ENCODE measurements at places on chromosomes 1 and 21.
A peak's percentile ranks its signal among the peaks of the same experiment; 100 is the strongest.

- H3K4me1 ChIP-seq = no peaks in the 10 kb centered on the region
- H3K36me3 ChIP-seq = no peaks in the 10 kb centered on the region
- no peaks in the 10 kb centered on the region for H3K27me3 ChIP-seq
- H3K4me3 ChIP-seq = no peak overlapping the region
- DNase-seq = no peak
These were observed 113.4 kb downstream of the HLX start for GRCh38 chr1:220992705-220993052.

GRCh38 chr1:21439721-21440629, at the start of gene NBPF3:
Gene NBPF3, plus strand, starts transcription at chr1:21440137. Its CDS starts 4,950 bp downstream, at chr1:21445087.
- H3K27ac ChIP-seq = peak within 1 kb of the TSS; percentile 92
- peak; percentile 78 for DNase-seq
- H3K36me3 ChIP-seq = peaks cover 3% of the 10 kb centered on the region

DNA sequence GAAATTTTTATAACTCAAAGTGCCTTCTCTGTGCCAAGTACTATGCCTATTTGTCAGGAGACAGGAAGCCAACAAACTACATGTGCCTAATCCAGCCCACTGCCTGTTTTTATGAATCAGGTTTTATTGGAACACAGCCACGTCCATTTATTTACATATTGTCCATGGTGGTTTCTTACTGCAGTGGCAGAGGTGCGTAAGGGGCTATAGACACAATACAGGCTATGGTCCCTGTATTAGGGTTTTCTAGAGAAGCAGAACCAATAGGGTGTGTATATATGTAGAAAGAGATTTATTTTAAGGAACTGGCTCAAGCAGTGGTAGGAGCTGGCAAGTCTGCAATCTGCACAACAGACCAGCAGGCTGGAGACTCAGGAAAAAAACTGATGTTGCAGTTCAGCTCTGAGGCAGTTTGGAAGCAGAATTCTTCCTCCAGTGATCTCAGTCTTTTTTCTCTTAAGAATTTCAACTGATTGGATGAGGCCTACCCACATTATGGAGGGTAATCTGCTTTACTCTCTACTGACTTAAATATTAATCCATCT, 15.4 kb downstream of the PPIE start:
- peaks cover 4% of the 10 kb centered on the region for H3K36me3 ChIP-seq
- DNase-seq = no peak
- H3K27me3 ChIP-seq = no peaks in the 10 kb centered on the region
- no peaks in the 10 kb centered on the region for H3K4me1 ChIP-seq

DNA sequence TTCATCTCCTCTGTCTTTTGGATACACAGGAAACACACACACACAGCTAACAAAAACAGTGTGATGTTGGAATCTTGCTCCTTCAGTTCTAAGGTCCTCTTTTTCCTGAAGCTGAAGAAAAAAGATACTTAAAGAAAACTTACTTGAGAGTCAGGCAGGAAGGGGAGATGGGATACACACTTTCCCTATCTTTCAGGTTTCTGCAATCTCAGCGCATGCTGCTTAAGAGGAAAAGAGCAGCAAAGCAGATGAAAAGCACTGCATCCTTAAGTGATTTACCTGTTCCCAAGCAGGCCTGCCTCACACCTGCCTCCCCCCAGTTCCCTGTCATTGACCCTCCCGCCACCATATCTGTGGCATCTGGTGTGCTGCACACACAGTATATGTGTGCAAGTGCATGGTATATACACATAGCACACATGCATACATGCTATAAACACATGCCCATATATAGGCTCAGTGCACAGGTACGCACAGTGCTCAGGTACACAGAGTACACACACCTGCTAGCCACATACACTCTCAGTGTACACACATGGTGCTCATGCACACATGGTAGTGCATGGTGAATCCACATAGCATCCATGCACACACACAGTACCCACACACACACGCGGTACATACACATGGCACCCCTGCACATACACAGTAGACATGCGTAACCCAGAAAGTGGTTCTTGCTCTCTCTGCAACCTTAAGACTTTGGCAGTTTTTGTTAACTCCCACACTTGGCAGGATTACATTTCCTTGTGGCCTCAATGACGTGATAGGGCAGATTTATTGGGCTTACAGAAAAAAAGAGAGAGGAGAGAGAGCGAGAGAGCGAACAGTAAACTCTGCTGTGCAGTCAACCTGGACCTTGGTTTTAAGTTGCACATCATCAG, 166.9 kb downstream of the TOMM20 start:
- no peak for DNase-seq
- H3K4me3 ChIP-seq = peak overlapping the region; percentile 75
- no peaks in the 10 kb centered on the region for H3K36me3 ChIP-seq
- H3K27me3 ChIP-seq = no peaks in the 10 kb centered on the region
- H3K4me1 ChIP-seq = peaks cover 75% of the 10 kb centered on the region
- peak overlapping the region; percentile 93 for H3K27ac ChIP-seq

DNA sequence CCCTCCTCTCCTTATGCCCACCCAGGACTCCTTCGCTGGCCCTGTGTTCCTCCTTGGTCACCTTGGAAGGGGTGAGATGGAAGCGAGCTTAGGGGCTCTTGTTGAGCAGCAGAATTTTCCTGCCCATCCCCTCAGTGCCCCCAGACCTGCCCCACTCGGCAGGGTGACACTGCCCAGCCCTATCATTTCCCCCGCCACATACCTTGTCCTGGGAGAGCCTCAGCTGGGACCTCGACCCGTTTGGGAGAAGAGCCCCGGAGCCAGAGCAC, 1.4 kb upstream of the FNDC5 start:
- H3K27ac ChIP-seq = no peak overlapping the region
- DNase-seq = no peak
- H3K4me3 ChIP-seq = peak overlapping the region; percentile 68
- peaks cover 59% of the 10 kb centered on the region for H3K27me3 ChIP-seq
- peaks cover 22% of the 10 kb centered on the region for H3K4me1 ChIP-seq
- H3K36me3 ChIP-seq = no peaks in the 10 kb centered on the region

DNA sequence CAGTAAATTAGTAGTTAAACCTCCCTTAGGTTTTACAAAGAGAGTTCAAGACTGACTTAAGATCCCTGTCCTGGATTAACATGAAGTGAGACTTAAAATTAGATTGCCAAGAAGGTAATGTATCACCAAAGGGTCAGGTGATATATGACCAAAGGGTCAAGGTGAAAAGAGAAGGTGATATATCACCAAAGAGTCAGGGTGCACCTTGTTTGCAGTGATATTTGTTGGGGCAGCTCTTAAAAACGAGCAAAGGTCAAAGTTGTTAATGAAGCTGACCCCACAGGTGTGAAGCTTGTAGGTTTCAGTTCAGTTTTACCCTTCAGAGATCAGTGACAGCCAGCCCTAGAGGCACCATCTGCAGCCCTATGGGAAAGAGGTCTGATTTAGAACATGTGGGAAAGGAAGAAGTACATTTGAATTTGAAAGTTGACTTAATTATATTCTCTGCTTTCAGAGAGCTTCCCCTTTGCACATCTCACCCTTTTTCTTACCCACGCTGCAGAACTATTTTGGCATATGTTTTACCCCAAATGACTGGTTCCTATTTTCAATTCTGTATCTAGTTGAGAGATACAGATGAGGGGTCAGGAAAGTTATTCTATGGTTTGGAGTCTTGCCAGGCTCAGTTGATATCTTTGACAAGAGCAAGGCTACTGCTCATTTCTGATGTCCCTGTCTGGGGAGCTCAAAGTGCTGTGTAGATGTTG, 170.8 kb downstream of the S1PR1 start:
- DNase-seq = no peak
- H3K27me3 ChIP-seq = no peaks in the 10 kb centered on the region
- H3K4me1 ChIP-seq = no peaks in the 10 kb centered on the region
- no peaks in the 10 kb centered on the region for H3K36me3 ChIP-seq

- H3K4me1 ChIP-seq = no peaks in the 10 kb centered on the region
- H3K4me3 ChIP-seq = no peak overlapping the region
- no peak for DNase-seq
- no peaks in the 10 kb centered on the region for H3K36me3 ChIP-seq
- H3K27ac ChIP-seq = no peak overlapping the region
These were observed 37.1 kb upstream of the COL11A1 start for GRCh38 chr1:103145449-103145848.
